Dorsolateral prefrontal cortex (tissue), 122 donors: ENCODE measurements at places on chromosomes 2 and 18.

GRCh38 chr2:118186110-118186857, 98.0 kb downstream of the INSIG2 start:
- peak; percentile 87 for DNase-seq

DNA sequence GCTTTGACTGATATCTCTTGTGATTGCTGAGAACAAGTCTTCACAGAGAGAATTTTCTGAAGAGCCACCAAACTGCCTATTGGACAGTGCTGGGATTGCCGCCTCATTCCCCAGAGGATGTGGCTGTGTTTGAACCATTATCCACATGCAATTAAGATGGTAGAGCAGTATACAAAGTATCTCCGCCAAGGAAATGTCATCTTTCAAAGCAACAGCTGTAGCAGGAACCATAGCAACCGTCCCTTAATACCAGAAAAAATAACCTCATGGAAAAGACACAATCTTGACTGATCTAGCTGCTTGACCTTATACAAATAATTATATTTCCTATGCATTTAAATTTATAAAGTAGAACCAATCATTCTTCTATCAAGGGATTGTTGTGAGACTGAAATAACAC, 772.6 kb upstream of the FAM98A start:
- DNase-seq, result no peak

- no peak for DNase-seq
Observed at GRCh38 chr2:195741191-195741590, 84.2 kb downstream of the SLC39A10 start.

GRCh38 chr2:128775217-128775913, 456.7 kb upstream of the HS6ST1 start:
- no peak for DNase-seq

DNA sequence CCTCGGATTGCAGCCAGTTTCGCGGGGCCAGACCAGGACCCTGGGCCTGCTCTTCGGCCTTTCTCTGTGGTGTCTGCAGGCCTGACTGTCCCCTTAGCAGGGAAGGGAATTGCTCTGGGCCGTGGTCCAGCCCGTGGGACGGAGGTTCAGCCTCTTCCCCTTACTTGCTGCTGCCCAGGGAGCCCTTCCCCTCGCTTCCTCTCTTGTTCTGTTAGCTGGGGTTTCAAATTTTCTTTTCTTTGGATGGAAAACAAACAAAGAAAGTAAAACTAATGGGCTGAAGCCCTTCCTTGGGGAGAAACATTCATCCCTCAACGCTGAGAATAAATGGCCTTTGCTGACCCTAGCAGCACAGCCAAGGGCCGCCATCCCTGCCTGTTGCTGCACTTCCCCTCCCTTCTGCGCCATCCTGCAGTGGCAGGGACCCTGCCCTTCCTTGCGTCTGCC, 52.4 kb downstream of the ASAP2 start:
- no peak for DNase-seq

- DNase-seq, result no peak
Observed at GRCh38 chr2:121136323-121136722, 148.7 kb downstream of the TFCP2L1 start.
